ENCODE measurements at places on chromosomes 2 and 18. TPM values are rescaled to one million over a fixed set of nuclear protein-coding genes. Genes with fewer than 3 reads are reported as not detected.
A peak's percentile ranks its signal among the peaks of the same experiment; 100 is the strongest.

NDUFV2 gene
- 300 TPM for total RNA-seq

ABCB6 gene
- total RNA-seq, result 41.9 TPM

- no peak for DNase-seq
Measured at GRCh38 chr2:23544589-23545295, 159.8 kb downstream of the KLHL29 start.

DNA sequence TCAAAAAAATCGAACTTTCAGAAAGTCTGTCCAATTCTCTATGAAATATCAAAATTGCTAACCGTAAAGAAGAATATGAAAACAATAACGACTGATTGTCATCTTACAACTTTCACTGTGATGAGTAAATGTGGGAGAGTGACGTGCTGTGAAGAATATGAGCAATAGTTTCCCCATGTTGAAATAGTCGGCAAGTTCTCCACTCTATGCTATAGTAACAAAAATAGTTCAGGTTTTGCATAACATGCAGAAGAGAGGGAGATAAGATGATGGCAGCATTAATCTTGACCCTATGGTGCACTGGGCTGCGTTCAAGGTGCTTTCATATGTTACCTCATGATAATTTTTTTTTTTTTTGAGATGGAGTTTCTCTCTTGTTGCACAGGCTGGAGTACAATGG, 196.8 kb upstream of the CYRIA start:
- no peak for DNase-seq

DNA sequence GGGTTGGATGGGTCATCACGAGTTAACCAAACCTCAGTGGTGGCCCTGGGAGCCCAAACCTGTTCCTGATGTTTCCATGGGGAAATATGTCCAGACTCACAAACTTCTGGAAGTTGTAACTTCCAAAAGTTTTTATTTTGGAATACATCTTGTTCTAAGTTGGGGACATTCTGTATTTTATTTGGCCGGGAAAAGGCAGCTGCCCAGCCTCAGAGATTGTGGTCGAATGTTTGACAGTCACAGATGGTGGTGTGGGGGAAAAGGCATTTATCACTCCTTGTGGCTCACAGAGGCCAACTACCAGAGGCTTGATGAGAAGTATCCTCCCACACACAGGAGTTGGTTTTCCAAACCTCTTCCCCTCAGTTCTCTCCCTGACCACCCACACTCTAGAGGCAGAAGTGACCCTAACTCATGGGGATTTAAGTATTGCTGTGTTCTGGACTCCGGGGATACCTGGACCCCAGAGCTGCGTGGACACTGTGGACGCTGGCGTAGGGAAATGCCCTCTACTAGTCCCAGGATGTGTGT, 124.7 kb upstream of the PPP1CB start:
- DNase-seq, result peak; percentile 40

GRCh38 chr2:226478109-226478809, 321.4 kb downstream of the IRS1 start:
- peak; percentile 97 for DNase-seq

DNA sequence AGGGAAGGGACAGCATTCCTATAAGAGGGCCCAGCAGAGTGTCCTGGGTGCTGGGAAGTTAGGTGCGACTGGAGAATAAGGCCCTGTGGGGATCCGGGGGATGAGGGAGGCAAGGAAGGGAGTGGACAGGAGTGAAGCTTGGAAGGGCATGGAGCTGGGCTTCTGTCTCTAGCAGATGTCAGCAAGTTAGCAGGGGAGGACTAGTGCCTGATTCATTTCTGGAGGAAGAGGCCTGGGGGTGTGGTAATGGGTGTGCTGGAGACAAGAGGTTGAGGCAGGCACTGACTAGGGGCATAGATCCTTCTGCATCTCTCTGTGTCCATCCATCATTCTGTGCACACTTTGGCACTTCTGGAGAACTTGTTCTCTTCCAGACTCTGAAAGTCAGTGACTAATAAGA, 134.7 kb downstream of the ACOXL start:
- no peak for DNase-seq

DNA sequence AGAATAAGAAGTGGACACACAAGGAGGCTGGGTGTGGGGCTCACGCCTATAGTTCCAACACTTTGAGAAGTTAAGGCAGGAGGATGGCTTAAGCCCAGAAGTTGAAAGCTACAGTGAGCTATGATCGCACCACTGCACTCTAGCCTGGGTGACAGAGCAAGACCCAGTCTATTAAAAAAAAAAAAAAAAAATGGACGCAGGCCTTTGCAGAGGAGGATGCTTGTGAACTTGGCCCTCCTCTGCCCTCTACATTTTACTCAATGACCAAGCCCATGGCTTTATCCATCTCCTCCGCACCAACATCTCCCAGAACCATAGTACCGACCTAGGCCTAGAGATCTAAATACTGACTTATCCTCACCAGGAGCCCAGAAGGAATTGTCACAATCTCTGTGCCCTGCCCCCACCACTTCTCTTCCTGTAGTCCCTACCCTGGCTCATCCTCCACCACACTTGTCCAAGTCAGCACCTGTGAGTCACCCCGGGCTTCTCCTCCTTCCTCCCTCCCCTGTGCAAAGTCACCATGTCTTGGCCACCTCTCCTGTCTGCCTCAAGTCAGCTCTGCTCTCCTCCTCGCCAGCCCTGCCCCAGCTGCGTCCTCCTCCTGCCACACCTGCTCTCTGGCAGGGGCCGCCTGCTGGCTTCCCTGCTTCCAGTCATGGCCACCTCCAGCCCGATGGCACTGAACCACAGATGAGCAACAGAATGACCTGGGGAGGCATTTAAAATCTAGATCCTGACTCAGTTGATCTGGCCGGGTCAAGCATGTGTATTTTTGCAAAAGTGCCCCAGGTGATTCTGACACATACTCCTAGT, 35.8 kb upstream of the ASPRV1 start:
- DNase-seq, result peak; percentile 87

IL18RAP gene
- total RNA-seq, result not detected

- peak; percentile 31 for DNase-seq
Measured at GRCh38 chr2:4258563-4258962, 555.2 kb downstream of the DCDC2C start.

- DNase-seq, result no peak
Measured at GRCh38 chr2:96095116-96095636, 21.2 kb downstream of the ADRA2B start.

TMEM198 gene
- total RNA-seq, result 1.4 TPM

- peak; percentile 21 for DNase-seq
Measured at GRCh38 chr18:46917803-46918600, 600 bp downstream of the KATNAL2 start.

- no peak for DNase-seq
Measured at GRCh38 chr2:241555711-241556110, 2.8 kb upstream of the BOK start.

DNA sequence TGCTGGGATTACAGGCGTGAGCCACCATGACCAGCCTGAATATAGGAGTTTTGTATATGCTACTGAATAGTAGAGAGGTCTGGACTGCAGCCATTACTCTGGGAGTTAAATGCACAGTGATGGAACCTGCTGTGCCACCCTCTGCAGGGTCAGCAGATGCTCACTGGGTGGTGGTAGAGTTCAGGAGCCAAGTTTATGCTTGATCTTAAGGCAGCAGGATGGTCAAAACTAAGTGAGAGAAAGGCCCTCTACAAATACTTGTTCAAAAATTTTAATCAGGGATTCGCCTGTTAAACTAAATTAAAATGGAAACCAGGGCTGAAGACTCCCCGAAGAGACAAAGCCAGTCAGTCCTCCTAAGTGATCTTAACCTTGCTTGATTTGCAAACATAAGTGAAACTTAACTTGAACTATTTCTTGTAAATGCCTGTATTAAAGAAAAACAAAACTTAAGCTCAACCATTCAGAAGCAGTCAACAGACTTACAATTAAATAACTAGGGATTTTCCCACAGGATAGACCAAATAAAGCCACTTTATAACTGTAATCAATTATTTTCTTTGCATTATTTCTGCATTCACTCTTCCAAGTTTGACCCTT, 4.2 kb upstream of the WDFY1 start:
- no peak for DNase-seq

MROH2A gene
- total RNA-seq, result 0.48 TPM

DNA sequence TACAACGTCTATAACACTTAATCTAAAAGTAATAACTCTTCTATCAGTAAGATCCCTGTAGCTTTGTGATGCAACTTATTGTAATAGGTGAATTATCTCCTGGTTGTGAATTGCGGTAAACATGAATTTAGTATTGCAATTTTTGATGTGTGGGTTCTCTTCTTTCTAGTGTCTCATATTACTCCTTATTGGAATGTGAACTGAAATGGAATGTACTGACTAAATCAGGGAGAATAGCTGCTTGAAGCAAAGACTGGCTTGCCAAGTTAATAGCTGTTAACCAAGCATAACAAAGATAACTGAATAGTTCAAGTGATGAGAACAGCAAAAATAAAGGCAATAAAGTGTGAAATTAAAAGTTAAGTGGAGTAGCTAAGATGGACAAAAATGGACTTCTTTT, 60.5 kb upstream of the TFPI start:
- DNase-seq, result no peak

NT5DC4 gene
- total RNA-seq, result not detected

TDRD15 gene
- total RNA-seq, result not detected

- peak; percentile 34 for DNase-seq
Measured at GRCh38 chr2:7633566-7634153, 716.4 kb downstream of the RNF144A start.

DNA sequence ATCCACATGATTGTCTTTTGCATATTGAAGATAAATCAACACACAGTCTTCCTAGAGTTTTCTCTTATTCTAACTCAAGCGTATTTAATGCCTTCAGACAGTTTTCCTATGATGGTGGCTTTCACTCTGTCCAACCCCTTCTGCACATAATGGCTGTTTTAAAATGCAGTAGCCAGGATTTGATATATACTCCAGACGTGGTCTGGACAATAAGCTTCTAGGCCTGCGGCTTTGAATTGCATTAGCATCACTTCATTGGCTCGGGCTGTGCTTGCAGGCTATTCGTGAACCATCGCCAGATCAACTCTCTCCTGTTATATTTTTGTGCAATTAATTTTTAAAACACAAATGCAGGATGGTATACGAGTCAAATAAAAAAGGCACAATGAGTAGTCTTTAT, 235.3 kb downstream of the BCL2 start:
- DNase-seq, result no peak

FAM124B gene
- not detected for total RNA-seq

- no peak for DNase-seq
Measured at GRCh38 chr2:70935468-70936164, at the start of gene ATP6V1B1. ATP6V1B1 (plus strand) TSS chr2:70935900; CDS start chr2:70935955, 55 bp downstream.

DNA sequence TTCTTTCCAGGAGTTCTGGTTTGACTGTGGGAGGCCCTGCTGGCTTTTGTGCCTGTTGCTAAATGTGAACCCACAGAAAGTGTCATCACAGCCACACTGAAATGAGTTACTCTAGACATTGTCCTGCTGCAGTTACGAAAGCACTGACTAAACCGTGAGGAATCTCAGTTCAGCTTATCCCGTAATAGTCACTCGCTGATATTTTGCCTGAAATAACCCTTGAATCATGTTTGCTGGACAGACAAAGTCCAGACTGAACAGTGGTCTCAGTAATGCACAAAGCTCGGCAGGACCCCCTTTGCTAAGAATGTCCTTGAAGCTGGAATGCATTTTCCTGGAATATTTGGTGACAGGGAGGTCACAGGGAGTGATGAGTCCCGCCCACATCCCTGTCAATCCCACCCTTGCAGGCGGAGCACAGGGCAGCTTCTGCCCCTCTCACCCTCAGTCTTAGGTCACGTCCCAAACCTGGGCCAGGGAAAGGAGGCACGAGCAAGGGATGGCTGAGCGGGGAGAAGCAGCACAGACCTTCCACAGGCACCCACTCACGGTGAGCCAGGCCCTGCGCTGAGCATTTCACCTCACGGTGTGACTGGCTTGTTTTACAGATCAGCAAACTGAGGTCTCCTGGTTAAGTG, 53.4 kb downstream of the ADI1 start:
- peak; percentile 93 for DNase-seq

DNA sequence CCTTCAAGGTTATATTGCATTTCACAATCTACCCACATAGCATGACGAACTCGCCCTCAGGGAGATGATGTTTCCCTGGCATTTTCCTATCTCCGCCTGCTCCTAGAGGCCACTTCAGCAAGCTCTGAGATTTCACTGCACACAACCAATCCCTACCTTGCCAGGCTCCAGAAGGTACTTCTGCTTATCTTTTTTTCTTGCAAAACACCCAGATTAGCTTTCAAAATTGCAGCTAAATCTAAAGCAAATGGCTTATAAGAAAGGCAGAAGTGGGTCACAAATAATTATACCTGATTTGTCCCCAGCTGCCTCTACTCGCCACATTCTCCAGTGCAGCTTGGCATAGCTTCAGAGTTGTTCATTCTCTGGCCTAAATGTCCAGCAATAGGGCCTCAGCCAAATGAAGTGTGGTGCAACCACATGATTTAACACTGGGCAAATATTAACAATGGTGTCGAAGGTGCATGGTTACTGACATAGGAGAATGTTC, 32.4 kb upstream of the MRPL19 start:
- DNase-seq, result no peak

DNA sequence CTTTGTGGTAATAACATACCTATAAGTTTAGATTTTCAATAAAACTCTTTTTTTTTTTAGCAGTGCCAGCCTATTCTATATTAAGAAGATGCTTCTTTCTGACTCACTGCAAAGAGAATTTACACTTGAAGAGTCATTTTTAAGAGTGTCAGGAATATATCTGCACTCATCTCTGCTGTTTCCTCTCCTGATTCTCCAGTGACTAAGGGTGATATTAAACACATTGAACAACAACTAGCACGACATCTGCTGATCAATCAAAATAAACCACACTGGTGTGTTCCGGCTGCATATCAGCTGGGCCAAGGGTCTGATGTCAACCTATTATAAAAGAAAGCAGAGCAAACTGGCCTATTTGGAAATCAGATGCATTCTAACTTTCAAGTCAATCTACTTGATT, 15.0 kb downstream of the RAB27B start:
- peak; percentile 5 for DNase-seq

- no peak for DNase-seq
Measured at GRCh38 chr2:102304711-102305611, 6.4 kb upstream of the IL1RL1 start.

PROM2 gene
- 1.3 TPM for total RNA-seq

GRCh38 chr2:155060896-155061295, 362.4 kb downstream of the KCNJ3 start:
- DNase-seq, result no peak

GRCh38 chr18:3170441-3171161, 49.2 kb downstream of the MYOM1 start:
- no peak for DNase-seq

- DNase-seq, result no peak
Measured at GRCh38 chr2:32844253-32844652, 102.5 kb upstream of the LTBP1 start.

SCYGR4 gene
- total RNA-seq, result not detected

DNA sequence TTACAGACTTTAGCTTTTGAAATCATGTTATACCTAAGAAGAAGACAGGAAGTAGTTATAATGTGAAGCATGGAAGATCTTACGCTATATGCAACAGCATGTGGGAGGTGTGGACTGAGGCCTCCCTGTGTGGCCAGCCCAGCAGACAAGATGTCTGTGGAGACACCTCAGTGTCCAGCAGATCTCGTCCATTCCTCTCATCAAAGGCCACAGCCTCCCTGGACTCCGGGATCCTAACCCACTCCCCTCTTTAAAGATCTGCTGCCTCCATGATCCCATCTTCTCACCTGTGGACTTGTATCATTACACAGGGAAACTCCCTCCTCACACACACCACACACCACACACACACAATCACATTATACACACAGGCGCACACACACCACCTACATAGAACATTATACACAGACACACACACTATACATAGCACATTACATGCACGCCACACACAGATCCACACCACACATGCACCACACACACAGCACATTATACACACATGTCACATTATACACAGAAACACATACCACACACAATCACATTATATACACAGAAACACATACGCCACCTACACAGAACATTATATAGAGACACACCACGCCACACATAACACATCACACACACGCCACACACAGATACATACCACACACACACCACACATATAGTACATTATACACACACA, 89.5 kb downstream of the PXDN start:
- DNase-seq, result no peak
